ENCODE measurements at places on chromosomes 5 and 9.

- H3K36me3 ChIP-seq: no peaks in the 10 kb centered on the region
- DNase-seq: no peak
- H3K27ac ChIP-seq: no peak overlapping the region
- H3K4me3 ChIP-seq: no peak overlapping the region
- no peaks in the 10 kb centered on the region for H3K4me1 ChIP-seq
Measured at GRCh38 chr5:58787987-58788386, 205.1 kb downstream of the RAB3C start.

- no peak overlapping the region for H3K4me3 ChIP-seq
- no peak for DNase-seq
- H3K27me3 ChIP-seq: no peaks in the 10 kb centered on the region
- peaks cover 21% of the 10 kb centered on the region for H3K4me1 ChIP-seq
Measured at GRCh38 chr5:132941331-132941730, 22.1 kb downstream of the AFF4 start.

- no peak overlapping the region for H3K27ac ChIP-seq
- DNase-seq: no peak
- no peaks in the 10 kb centered on the region for H3K4me1 ChIP-seq
- H3K4me3 ChIP-seq: no peak overlapping the region
Measured at GRCh38 chr9:87542141-87542540, 44.5 kb downstream of the DAPK1 start.

DNA sequence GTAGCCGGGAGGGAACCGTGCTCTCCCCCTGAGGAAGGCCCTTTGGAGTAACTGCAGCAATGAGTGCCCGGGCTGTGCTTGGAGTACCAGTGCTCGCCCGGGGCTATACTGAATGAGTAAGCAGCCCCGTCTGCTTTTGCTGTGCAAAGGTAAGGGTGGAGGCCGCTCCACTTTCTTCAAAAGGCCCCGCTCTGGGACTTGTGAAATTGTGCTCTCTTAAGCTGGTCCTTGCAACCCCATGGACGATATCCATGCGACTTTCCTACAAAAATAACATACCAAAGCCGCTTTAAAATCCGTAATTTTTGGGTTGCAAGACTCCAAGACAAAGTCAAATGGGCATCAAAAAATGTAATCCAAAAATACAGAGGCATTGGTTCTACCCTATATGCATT is 578 bp upstream of the TNFAIP8 start:
- H3K4me1 ChIP-seq: peaks cover 6% of the 10 kb centered on the region
- H3K27me3 ChIP-seq: no peaks in the 10 kb centered on the region
- H3K4me3 ChIP-seq: peak overlapping the region; percentile 64
- no peak for DNase-seq

DNA sequence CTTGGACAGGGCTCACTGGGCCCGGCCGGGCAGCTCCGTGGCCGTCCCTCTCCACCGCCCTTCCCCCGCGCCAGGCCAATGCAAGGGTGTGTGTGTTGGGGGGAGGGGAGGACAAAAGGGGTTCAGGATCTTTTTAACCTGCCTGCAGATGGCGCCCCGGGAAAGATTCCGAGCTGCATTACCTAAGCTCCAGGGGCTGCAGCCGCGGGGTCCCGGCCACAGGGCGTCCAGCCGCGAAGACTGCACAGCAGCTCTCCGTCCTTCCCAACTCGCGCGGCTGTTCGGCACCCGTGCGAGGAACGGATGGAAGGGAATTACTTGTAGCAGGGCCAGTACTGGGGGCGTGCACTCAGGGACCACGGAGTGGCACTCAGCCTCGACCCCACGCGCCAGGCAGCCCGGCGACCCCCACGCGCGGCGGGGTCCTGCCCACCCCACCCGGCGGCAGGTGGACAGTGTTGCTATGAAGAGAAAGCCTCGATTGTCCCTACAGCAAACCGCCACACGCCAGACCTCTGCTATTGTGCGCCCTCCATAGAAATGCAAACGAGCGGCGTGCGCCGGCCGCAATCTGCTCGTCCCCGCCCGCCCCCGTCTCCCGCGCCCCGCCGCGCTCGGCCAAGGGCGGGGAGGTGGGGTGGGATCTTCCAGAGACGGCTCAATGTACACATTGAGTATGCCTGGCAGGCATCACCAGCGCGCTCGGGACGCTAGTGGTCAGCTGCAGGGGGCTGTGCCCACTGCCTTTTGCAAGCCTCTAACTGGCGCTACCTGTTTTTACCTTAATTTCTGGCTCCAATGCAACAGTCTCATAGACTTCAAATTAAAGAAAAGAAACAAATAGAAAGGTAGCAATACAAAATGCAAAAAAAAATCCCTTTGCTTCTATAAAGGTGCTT is 796 bp upstream of the GADD45G start:
- peak overlapping the region; percentile 50 for H3K4me3 ChIP-seq
- H3K4me1 ChIP-seq: peaks cover 20% of the 10 kb centered on the region
- no peaks in the 10 kb centered on the region for H3K27me3 ChIP-seq
- no peaks in the 10 kb centered on the region for H3K36me3 ChIP-seq
- DNase-seq: no peak

GRCh38 chr9:99085949-99086948 is 18.7 kb upstream of the TGFBR1 start:
- H3K4me3 ChIP-seq: no peak overlapping the region
- no peak for DNase-seq
- H3K27ac ChIP-seq: no peak overlapping the region
- no peaks in the 10 kb centered on the region for H3K36me3 ChIP-seq
- H3K27me3 ChIP-seq: no peaks in the 10 kb centered on the region

DNA sequence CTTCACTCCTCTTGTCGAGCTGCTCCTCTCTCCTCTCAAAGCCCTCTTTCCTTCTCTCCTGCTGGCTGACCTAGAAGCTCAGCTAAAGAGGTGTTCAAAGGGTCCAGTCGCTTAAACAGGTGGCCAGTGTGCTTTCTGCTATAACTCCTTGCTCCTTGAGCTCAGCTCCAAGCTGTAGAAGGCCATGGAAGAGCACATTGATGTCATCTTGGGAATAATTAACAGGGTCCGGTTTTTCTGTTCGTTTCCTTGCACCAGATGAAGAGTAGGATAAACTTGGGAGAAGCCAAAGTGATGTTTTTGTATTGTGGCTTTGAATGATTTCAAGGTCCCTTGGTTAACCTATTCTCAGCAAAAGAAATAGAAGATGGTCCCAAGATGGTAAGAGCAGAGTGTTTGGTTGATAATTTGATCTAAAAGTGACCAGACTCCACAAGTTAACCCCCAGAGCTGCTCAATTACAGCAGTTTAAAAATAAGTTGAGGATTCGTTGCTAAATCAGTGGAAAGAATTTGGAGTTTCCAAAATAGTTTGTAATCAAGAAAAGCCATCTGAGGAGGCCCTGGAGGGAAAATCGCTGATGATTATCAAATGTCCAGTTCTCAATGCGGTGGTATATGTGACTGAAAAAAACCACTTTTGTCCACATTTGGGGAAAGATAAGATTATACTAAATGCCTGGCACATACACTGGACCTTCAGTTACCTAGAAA is 148.1 kb downstream of the DOCK8 start:
- no peak for DNase-seq
- no peaks in the 10 kb centered on the region for H3K27me3 ChIP-seq
- no peaks in the 10 kb centered on the region for H3K4me1 ChIP-seq
- no peak overlapping the region for H3K27ac ChIP-seq
- no peak overlapping the region for H3K4me3 ChIP-seq
- H3K36me3 ChIP-seq: no peaks in the 10 kb centered on the region

DNA sequence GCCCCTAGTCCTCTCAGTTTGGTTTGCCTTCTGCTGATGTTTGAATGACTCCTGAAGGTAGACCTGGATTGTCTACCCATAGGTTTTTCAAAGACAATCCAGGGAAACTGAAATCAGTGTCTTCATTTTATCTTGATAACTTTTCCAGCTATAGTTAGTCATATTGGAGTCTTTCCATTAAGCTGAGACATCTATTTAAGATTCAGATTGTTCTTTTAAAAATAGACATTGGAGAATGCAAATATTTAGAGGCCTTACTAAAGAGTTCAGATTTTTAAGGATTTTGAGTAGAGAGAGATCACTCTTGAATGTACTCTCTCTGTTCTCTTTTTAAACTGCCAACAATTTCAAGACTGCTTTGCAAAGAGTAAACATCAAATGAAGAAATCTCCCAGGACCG is 69.1 kb downstream of the GDNF start:
- no peaks in the 10 kb centered on the region for H3K36me3 ChIP-seq
- no peak overlapping the region for H3K27ac ChIP-seq
- H3K27me3 ChIP-seq: no peaks in the 10 kb centered on the region
- no peak for DNase-seq
- no peaks in the 10 kb centered on the region for H3K4me1 ChIP-seq

DNA sequence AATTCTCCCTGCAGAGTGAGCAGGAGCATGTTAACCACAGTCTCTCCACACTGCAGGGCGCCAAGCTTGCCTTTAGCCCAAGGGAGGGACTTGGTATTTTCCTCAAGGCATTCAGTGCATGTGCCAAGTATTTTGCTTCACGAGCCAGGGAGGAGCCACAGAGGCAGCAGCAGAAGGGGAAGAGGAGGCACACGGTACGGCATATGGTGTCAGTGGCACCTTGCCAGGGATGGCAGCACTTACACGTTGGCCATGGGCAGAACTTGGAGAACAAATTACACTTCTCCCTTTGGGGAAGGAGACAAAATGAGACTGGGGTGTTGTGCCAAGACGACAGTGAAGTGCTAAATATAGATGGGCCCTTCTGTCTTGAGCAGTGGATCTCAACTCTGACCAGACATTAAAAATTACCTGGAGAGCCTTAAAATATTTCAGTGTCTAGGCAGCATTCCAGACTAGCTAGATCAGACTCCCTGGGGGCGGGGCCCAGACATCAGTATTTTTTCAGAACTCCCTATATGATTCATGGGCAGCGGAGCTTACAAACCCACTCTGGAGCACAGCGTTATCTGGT is 155.8 kb downstream of the DRD1 start:
- no peak overlapping the region for H3K27ac ChIP-seq
- no peak for DNase-seq
- no peak overlapping the region for H3K4me3 ChIP-seq
